ENCODE measurements at places on chromosomes 1 and 21.
A peak's percentile ranks its signal among the peaks of the same experiment; 100 is the strongest.

GRCh38 chr1:90561911-90562310 lies 155.2 kb downstream of the BARHL2 start:
- DNase-seq, result no peak

- DNase-seq, result no peak
Measured at GRCh38 chr1:47918257-47918867, 78.8 kb downstream of the TRABD2B start.

DNA sequence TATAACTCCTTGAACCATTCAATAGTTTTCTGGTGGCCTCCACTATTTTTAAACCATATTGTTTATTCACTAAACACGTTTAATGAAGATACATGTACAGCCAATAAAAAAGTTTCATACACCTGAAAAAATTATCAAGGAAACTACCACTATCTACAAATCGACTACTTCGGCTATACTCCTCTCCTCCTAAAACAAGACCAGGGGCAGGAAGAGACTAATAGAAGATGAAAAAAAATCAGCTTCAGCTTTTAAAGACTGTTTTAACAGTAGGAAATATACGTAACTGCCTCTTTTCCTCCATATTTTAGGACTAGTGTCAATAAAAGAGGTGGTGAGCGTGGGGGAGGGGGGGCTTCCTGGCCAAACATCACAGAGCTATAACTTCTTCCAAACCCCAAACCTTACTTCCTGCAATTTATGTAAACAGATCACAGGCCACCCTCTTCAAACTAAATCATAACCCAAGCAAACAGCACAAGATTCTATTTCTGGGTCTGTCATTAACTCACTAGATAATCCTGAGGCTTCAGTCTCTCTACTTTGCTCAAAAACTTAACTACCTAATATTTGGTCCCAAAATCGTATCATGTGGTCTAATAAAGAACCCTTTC lies 15.1 kb downstream of the FOXJ3 start:
- no peak for DNase-seq

DNA sequence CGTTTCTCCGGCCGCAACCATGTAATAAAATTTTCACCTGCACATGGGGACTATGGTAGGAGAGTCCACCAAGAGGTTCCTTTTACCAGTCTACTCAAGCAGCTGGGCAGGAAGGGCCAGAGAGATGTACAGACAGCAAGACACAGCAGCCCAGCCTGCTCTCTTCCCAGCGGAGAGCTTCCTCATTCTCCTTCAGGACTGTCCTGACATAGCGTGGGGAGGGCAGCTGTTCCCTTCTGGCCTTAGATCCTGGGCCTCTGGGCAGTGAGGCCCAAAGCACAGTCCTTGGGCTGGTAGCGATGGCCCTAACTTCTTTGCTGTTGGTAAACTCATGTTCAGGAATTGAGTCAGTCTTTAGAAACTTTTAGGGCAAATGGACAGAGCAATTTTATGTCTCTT lies 89.1 kb downstream of the BCAR3 start:
- no peak for DNase-seq

- no peak for DNase-seq
Measured at GRCh38 chr1:82706741-82707140, 906.0 kb downstream of the ADGRL2 start.

GRCh38 chr1:2310332-2311183 lies 80.8 kb downstream of the MORN1 start:
- no peak for DNase-seq

DNA sequence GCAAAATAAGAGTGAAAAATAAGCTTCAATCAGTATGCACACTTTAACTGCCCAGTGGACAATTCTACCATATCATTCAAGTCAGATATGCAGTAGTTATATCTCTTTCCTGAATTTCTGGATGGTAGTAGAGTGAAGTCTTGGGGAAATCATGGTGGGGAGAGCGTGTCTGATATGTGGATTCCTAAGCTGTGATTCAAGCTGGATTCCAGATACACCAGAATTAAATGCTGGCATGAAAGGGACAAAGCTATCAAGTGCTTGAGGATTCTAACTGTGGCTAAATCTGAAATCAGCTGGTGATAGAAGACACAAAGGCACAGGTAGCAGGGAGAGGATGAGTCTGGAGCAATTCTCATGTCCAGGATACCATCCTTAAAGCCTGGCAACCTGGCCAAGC lies 323.5 kb downstream of the DUSP10 start:
- DNase-seq, result no peak

GRCh38 chr1:32962248-32962896 lies 2.2 kb downstream of the RNF19B start:
- DNase-seq, result no peak

- no peak for DNase-seq
Measured at GRCh38 chr1:145942871-145943270, 14.9 kb downstream of the LIX1L start.

- DNase-seq, result no peak
Measured at GRCh38 chr1:9558271-9558945, 19.1 kb downstream of the SLC25A33 start.

DNA sequence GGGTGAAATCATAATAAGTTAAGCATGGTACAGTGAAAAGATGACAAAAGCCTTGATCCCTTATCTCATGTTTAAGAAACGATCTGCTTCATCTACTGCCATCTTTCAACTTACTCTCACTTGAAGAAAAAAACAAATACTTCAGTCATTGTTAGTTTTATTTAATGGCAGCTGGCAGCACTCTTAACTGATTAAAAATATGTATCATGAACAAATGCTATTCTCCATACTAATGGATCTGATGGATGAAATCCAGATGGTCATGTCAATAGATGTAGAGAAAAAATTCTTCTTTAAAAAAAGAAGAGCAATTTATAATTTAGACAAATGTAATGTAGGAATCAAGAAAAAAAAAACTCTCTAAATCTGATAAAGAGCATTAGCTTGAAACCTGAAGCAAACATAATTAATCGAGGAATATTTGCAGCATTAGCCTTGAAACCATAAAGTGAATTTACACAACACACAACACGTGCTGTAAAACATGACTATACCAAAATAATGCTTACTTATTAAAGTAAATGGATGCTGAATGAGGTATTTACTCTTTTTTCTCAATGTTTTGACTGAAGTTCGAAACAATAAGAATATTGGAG lies 579.0 kb upstream of the ADAMTS5 start:
- DNase-seq, result no peak

DNA sequence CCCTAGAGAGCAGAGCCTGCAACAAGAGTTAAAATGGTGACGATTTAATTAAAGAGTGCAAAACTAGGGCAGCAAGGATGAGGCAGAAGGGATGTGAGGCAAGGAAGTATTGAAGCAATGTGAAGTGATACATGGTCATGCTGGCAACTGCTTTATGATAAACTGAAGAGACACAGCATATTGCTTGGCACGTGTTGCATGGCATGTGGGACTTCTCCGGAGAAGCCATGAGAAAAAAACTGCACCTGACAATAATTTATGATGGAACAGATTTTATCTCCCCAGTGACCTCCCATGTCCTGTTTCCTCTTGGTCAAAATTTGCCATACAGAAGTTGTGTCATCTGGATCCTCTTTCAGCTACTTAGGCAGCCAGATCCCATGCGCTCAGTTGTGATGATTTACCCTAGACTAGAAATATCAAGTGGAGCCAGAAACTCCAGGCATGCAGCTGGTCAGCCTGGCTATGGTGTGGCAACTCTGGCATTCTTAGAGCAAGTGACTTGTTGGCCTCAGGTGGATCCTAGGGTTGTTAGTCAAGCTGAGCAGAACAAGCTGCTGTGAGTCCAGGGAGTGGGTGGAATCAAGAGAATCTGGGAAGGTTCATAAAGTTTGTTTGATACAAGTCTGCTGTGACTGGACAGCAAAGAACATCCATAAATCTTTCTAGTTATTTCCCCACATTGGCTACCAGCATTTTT lies 611.4 kb upstream of the USP24 start:
- DNase-seq, result no peak

- DNase-seq, result no peak
Measured at GRCh38 chr1:185654952-185655314, 79.3 kb upstream of the HMCN1 start.

GRCh38 chr1:29133861-29134694 lies 10.4 kb upstream of the TMEM200B start:
- DNase-seq, result no peak

- no peak for DNase-seq
Measured at GRCh38 chr21:32914424-32915039, 111.2 kb upstream of the OLIG2 start.

DNA sequence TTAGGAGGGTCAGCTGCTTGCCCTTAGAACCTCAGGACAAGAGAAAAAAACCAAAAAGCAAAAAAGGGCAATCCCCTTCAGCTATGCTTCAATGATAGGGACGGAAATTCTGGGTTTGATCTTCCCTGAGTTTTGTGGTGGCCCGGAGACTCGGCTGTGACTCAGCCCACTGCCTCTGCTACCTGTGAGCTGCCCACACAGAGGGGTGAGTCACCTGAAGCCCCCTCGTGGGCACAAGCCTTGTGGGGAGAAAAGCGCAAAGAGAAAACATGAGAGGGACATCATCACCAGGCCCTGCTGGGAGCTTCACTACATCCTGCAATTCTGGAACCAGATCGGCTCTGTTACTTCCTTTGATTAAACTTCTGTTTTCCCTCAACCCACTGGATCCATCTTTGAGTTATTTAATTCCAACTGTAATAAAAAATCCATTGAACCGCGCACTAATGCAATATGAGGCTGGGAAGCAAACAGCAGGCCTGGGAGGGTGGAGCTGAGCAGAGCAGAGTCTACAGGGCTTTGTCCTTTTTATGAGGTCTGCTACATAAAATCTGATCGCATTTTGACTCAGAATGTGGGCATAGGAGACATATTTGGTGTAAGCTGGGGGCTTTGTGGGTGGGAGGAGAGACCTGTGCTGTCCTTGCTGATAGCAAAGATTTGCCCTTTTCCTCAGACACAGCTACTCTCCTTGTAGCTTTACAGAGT lies 58.7 kb upstream of the STUM start:
- DNase-seq, result no peak

- peak; percentile 62 for DNase-seq
Measured at GRCh38 chr1:234628089-234628488, 18.1 kb upstream of the IRF2BP2 start.

- DNase-seq, result no peak
Measured at GRCh38 chr1:2552189-2552588, 4.0 kb upstream of the TNFRSF14 start.

DNA sequence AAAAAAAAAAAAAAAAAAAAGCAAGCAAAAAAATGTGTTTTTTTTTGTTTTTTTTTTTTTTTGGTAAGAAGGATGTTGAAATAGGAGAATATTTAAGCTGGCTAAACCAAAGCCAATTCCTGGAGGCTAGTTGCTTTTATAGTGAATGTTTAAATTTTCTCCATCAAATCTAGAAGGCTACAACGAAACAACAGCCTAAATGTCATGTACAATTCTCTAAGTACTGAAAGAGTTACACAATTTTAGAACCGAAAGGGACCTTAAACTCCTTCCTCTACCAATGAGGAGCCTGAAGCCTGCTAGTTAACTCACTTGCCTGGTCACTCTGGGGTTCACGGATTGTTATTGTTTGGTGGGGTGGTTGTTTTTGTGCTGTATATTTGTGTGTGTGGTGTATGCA lies 3.5 kb downstream of the WLS start:
- DNase-seq, result no peak

GRCh38 chr1:38788341-38789336 lies 70.9 kb downstream of the RRAGC start:
- no peak for DNase-seq

- DNase-seq, result no peak
Measured at GRCh38 chr1:22252251-22252650, 109.4 kb upstream of the WNT4 start.

DNA sequence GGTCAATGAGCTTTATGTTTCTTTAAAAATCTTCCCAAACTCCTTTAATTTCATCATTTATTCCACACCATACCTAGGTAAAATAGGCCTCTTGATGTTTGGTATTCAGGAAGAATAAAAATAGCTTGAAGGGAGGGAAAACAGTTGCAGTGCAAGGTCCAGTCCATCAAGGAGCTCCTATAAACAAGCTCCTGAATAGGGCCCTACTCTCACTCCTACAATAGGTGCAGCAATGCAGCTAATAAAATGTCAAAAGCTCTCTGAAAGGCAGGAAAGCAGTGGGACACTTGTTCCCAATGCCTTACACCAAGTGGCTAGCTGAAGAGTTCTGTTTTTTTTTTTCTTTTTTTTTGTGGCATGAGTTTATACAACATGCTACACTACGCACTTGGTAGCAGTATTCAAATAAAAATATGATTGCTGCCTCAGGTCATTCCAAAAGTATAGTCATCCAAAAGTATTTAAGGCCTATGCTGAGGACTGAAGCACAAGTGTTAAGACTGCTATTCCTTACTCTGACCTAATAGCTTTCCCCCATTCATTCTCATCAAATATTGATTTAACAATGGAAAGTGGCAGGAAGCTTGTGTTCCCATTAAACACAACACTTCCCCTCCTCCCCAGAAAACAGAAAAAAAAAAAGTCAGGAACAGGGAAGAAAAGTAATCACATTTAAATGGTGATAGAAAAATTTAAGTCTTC lies 9.8 kb downstream of the TEX38 start:
- no peak for DNase-seq

DNA sequence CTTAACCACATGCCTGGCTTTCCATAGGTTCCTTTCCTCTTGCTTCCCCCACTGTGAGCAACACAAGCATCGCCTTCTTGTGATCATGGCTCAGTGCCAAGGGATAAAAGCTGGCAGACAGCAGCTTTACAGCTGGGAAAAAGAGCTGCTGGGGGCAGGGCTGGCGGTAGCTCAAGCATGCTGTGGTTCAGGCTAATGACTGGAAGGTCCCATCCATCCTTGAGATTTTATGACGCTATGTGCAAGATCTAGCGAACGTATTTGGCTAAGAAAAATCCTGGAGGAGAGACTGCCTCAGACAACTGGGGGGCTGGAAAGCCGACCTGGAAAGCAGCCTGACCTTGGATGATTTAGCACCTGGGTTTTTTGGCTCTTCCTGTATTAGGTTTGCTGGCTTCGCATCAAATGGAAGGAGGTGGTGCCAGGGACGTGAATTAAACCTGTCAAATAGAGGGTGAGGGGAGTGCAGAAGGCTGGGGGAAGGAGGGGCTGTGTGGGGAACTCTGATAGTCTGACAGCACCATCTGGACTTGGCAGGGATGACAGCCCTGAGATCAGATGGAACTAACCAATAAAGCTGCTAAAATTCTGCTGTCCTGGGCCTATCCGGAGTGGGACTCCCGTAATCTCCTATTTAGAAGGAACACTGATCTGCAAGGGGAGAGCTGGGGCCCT lies 34.8 kb downstream of the ZMYND12 start:
- DNase-seq, result no peak

GRCh38 chr21:37974081-37974480 lies 57.8 kb upstream of the KCNJ6 start:
- DNase-seq, result no peak
